ENCODE measurements at places on chromosomes 5 and 9. TPM values are rescaled to one million over a fixed set of nuclear protein-coding genes. Genes with fewer than 3 reads are reported as not detected.

AGXT2 gene
- not detected for total RNA-seq

ALDH1A1 gene
- total RNA-seq: 118 TPM

SH3PXD2B gene
- 19.5 TPM for total RNA-seq

TAS2R1 gene
- not detected for total RNA-seq

PHF24 gene
- total RNA-seq: not detected

PRUNE2 gene
- 20.7 TPM for total RNA-seq

GAS1 gene
- 1.2 TPM for total RNA-seq

BNC2 gene
- total RNA-seq: 15.3 TPM

TRMT10B gene
- 1.8 TPM for total RNA-seq
